MCF 10A (cell line): ENCODE measurements at places on chromosomes 4 and X. TPM values are rescaled to one million over a fixed set of nuclear protein-coding genes. Genes with fewer than 3 reads are reported as not detected.

DNA sequence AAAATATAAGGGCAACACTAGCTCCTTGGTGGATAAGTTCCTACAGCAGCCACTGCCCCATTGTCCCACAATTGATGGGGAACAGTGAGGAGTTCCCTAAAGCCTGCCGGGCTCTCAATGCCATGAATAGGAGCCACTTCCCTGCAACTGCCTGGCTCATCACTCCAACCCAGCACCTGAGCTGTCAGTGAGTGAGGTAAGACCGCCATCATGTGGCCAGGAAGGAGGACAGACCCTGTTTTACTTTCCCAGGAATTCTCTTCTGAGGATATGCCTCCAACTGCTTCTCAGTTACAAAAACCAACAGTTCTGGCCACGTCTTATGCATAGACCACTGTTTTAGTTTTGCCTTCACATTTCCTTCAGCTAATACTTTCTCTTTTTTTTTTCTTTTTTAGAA, 45.5 kb downstream of the SRPX start:
- H3K36me3 ChIP-seq: no peaks in the 10 kb centered on the region
- no peak overlapping the region for H3K4me3 ChIP-seq
- peak overlapping the region; percentile 47 for H3K27ac ChIP-seq

GRCh38 chr4:153089742-153090141, 114.5 kb upstream of the TRIM2 start:
- peaks cover 6% of the 10 kb centered on the region for H3K4me1 ChIP-seq
- no peak overlapping the region for H3K4me3 ChIP-seq
- DNase-seq: no peak

Gene SULT1B1
- 0.20 and 0.21 TPM in 2 replicates for total RNA-seq

GRCh38 chr4:155667568-155668511, 1.2 kb downstream of the GUCY1A1 start:
- no peaks in the 10 kb centered on the region for H3K36me3 ChIP-seq
- no peaks in the 10 kb centered on the region for H3K27me3 ChIP-seq
- peaks cover 6% of the 10 kb centered on the region for H3K4me1 ChIP-seq
- H3K4me3 ChIP-seq: peak overlapping the region; percentile 70

DNA sequence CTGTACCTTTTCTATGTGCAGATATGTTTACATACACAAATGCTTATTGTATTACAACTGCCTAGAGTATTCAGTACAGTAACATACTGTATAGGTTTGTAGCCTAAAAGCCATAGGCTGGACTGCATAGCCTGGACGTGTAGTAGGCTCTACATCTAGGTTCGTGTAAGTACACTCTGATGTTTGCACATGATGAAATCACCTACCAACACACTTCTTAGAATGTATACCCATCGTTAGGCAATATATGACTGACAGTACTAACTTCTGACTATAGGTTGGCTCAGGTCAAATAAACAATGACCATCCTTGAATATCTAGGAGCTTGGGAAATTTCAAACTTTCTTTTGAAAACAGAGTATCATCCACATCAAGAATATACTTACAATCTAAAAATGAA, 139.0 kb downstream of the CORIN start:
- H3K27ac ChIP-seq: no peak overlapping the region
- H3K27me3 ChIP-seq: no peaks in the 10 kb centered on the region
- no peaks in the 10 kb centered on the region for H3K36me3 ChIP-seq
- DNase-seq: peak; percentile 10
- H3K4me1 ChIP-seq: peaks cover 5% of the 10 kb centered on the region
- no peak overlapping the region for H3K4me3 ChIP-seq

Gene SRPX2
- total RNA-seq: 4.7 and 5.3 TPM in 2 replicates

- peak; percentile 69 for DNase-seq
- H3K27ac ChIP-seq: no peak overlapping the region
Observed at GRCh38 chr4:52234561-52235440, 183.7 kb downstream of the SPATA18 start.

DNA sequence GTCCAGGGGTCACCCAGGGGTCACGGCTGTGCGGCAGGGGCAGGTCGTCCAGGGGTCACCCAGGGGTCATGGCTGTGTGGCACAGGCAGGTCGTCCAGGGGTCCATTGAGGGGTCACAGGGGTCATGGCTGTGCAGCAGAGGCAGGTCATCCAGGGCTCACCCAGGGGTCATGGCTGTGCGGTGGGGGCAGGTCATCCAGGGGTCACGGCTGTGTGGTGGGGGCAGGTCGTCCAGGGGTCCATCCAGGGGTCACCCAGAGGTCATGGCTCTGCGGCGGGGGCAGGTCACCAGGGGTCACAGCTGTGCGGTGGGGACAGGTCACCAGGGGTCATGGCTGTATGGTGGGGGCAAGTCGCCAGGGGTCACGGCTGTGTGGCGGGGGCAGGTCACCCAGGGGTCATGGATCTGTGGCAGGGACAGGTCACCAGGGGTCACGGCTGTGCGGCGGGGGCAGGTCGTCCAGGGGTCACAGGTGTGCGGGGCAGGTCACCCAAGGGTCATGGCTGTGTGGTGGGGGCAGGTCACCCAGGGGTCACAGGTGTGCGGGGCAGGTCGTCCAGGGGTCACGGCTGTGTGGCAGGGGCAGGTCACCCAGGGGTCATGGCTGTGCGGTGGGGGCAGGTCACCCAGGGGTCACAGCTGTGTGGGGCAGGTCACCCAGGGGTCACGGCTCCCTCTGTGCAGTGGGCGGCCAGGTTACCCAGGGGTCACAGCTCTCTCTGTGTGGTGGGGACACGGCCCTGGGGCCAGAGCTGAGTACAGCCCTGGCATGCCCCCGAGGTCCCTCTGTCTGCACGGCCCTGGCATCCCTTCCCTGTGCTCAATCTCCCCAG, 16.0 kb downstream of the ATP5ME start:
- no peaks in the 10 kb centered on the region for H3K27me3 ChIP-seq
- H3K36me3 ChIP-seq: peaks cover 5% of the 10 kb centered on the region

Gene PLAC1
- 0.83 and 0.91 TPM in 2 replicates for total RNA-seq

- H3K27me3 ChIP-seq: no peaks in the 10 kb centered on the region
- H3K27ac ChIP-seq: no peak overlapping the region
- H3K36me3 ChIP-seq: no peaks in the 10 kb centered on the region
- H3K4me1 ChIP-seq: no peaks in the 10 kb centered on the region
- no peak overlapping the region for H3K4me3 ChIP-seq
- DNase-seq: no peak
Observed at GRCh38 chr4:189032606-189033338, 893.5 kb downstream of the TRIML1 start.
